ENCODE measurements at places on chromosomes 6 and 20. TPM values are rescaled to one million over a fixed set of nuclear protein-coding genes. Genes with fewer than 3 reads are reported as not detected.

GRCh38 chr20:48906221-48906877, 15.2 kb upstream of the ARFGEF2 start:
- no peak for DNase-seq

- DNase-seq: no peak
Measured at GRCh38 chr6:25056130-25056529, 120.4 kb upstream of the RIPOR2 start.

The CBLN4 gene
- 1.7 TPM for total RNA-seq

DNA sequence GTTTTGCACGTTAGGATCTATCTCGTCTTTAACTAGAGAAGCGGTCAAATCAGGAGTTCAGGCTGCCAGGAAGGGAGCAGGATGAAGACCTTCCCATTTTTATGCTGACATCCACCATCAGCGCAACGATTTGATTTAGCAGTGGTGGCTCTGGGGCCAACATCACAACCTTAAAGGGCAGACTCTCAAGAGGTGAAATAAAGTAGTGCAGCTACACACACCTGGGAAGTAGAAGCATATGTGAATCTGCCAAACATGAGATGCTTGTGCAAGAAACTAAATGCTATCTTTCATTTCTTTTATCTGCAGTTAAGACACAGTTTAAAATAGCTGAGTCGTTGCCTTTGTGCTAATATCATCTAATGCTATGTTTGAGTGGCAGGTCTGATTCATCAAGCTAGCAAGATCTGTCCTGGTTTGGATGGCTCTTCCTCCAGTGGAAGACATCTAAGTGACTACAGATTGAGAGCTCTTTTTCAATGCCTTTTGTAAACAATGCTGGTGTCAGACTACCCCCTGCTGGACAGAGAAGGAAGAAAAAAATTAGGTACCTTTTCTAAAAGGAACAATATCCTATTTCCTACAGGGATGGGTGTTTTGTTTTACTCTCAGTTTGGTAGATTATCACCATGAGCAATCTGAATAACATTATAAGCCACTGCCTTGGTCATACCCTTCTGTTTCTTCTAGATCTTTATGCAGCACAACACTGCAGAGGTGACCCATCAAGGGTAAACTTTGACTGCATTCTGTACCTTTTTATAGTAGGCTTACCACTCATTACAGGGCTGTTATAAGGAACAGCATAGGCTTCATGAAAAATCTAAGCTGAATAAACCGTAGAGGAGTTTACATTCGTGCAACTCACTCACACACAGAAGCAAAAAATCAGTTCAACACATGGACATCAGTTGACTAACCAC, 171.6 kb upstream of the FBXL4 start:
- DNase-seq: peak; percentile 14

The TCP11 gene
- total RNA-seq: 0.84 TPM
